ENCODE measurements at places on chromosomes 13 and 19. TPM values are rescaled to one million over a fixed set of nuclear protein-coding genes. Genes with fewer than 3 reads are reported as not detected.

- no peak for DNase-seq
Measured at GRCh38 chr13:33111414-33112110, 95.3 kb downstream of the KL start.

GRCh38 chr19:36849701-36850558 lies 746 bp upstream of the ZNF345 start:
- peak; percentile 96 for DNase-seq

DNA sequence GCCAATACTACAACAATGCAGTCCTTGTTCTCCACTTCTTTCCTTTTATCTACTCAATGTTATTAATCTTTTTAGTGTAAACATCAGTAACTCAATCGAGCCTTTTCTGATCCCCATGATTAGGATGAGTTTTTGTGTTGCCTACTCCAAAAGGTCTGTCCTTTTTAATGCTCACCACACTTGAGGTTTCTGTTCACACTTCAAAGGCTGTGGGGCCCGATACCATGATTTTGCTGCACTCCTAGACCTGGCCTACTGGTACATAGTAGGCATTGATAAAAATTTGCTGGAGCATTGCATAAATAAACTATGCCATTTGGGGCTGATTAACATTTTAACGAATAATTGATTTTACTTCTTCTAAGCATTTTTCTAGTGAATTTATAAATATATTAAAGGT lies 125.4 kb upstream of the KLF12 start:
- no peak for DNase-seq

DNA sequence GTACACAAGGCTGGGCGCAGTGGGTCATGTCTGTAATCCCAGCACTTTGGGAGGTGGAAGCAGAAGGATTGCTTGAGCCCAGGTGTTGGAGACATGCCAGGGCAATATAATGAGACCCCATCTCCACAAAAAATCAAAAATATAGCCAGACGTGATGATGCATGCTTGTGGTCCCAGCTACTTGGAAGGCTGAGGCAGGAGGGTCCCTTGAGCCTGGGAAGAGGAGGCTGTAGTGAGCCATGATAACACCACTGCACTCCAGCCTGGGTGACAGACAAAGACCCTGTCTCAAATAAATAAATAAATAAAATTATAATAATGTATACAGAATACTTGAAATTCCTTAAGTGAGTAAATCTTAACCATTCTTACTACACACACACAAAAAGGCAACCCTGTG lies 127.7 kb downstream of the SPRY2 start:
- no peak for DNase-seq

GRCh38 chr13:22765547-22765946 lies 415.2 kb upstream of the SGCG start:
- no peak for DNase-seq

DNA sequence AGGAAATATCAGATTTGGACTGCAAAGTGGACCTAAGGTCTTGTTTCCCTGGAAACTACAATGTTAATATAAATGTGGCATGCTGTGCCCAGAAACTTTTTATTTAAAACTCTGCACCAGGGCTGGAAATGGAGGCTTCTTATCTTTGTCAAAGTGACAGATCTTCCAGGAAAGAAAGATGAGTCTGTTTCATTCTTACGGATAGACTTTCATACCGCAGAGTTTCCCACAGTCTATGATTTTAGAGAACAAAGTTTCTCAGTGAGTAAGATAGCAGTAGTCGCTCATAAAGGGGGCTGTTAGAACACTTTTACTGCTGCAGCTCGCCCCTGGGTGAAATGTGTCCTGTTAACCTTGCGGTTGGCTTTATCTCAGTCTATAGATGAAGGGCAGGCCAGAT lies 6.7 kb downstream of the CLEC11A start:
- DNase-seq: no peak

- DNase-seq: peak; percentile 88
Measured at GRCh38 chr19:48501494-48502349, 9.9 kb downstream of the LMTK3 start.

GRCh38 chr13:41746259-41746658 lies 214.7 kb downstream of the VWA8 start:
- DNase-seq: no peak

DNA sequence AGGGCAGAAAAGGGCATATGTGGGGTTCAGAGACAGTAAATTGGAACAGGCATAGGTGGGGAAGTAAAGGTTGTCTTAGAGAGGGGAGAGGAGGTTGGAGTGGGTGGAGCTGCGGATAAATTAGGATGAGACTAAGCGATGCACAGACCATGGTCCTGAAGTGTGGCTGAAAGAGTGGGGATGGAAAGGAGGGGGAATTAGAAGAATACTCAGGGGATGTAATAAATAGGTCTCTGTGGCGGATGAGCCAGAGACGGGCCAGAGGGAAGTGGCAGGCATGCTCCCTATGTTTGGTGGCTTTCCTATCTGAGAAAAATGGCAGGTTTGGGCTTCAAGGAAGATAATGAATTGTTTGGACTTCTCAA lies 123.4 kb downstream of the OLFM4 start:
- no peak for DNase-seq

DNA sequence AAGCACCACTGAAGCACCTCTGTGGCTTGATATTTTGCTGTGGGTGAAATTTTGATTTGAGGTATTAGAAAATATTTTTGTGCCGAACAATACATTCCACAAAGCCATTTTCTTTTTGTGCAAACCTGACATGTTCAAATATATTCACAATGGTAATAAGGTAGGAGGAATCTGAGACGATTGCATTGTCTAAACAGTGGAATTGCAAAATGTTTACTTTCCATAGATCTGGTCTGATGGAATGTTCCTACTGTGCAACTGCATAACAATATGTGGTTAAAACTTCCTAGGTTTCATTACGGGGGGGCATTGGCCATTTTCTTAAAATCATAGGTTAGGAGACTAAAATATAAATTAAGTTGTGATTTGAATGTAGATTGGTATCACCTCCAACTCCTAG lies 42.7 kb upstream of the AKAP11 start:
- no peak for DNase-seq

TSSK6 gene
- total RNA-seq: 1.4 TPM

DNA sequence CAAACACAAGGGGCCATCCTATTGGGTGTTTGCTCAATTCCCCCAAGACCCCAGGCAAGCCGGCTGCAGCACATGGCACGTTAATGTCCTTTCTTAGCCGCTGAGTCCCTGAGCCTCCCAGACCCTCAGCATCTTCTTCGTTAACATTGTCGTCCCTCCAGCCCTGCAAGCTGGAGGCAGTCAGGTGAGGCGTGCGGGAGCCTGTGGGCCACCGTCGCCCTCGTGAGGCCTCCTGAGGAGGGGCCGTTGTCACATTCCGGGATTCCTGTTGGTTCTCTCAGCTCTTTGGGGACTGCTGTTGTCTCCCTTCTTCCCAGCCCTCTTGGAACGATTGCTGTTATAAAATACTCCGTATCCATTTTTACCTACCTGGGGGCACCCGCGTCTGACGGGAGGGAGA lies 140.6 kb downstream of the KDM4B start:
- no peak for DNase-seq

DNA sequence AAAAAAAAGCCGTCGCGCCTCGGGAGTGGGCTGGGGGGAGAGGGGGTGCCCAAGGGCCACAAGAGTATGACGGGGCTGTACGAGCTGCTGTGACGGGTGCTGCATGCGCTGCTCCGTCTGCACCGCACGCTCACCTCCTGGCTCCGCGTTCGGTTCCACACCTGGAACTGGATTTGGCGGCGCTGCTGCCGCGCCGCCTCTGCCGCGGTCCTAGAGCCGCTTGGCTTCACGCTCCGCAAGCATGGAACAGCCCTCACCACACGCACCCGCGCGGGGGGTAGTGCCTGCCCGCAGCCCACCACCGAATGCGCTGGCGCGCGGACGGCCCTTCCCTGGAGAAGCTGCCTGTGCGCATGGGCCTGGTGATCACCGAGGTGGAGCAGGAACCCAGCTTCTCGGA lies 18.8 kb downstream of the C1QTNF9 start:
- DNase-seq: no peak

DNA sequence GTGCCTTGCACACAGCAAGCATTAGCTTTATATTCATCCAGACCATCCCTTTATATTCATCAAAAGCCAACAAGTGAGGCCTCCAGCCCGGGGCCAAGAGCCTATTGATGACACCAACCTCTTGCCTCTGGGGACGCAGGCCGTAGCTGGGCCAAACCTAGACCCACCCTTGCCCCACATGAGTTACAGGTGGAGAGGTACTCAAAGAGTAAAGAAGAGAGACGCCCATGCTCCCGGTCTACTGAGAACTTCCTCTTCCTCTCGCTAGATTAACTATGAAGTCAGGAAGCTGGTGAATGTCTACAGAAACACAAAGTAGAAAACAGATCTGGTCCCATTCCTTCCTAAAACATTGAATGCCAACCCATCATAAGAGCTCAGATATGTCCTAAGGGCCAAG lies 3.8 kb upstream of the MLNR start:
- DNase-seq: peak; percentile 50

GRCh38 chr19:2487842-2488241 lies 11.9 kb downstream of the GADD45B start:
- peak; percentile 52 for DNase-seq

DNA sequence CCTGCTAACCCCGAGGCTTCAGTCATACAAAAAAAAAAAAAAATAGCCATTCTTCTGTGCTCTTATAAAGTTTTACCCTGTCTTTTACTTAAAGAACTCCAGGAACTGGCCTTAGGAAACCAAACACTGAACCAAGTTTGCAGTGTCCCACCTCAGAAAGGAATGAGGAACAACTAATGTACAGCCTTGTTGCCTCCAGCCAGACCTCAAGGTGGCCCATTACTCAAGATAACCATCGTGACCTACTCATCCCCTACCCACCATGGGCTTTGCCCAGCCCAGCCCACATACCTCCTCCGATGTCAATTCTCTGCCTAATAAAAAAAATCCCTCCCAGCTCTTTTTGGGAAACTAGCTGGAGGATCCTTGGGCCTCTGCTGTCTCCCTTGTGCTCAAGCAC lies 133.2 kb downstream of the STARD13 start:
- DNase-seq: no peak

DNA sequence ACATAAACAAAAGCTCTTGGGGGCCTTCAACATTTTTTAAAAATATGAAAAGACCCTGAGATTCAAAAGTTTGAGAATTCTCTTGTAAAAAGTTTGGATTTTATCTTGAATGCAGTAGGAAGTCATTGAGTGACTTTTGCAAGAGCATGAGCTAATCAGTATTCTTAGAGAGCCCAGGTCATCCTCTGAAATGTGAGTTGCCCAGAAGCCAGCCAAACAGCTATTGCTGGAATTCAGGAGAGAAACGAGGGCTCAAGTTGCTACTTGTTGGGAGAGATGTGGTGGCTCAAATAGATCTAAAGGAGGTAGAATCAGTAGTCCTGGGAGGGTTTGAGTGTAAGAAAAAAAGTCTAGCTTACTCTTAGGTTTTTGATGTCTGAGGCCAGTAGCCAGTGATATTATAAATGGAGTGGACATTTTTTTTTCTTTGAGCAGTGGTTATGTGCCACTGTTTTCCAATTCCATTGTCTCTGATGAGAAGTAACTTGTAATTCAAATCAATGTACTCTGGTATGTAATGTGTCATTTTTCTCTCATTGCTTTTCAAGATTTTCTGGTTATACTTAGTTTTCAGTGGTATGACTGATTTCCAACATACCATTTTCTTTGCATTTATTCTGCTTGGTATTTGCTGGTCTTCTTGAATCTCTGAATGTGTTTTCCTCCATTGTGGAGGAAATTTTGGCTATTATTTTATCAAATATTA lies 30.7 kb downstream of the LMO7 start:
- DNase-seq: no peak

DNA sequence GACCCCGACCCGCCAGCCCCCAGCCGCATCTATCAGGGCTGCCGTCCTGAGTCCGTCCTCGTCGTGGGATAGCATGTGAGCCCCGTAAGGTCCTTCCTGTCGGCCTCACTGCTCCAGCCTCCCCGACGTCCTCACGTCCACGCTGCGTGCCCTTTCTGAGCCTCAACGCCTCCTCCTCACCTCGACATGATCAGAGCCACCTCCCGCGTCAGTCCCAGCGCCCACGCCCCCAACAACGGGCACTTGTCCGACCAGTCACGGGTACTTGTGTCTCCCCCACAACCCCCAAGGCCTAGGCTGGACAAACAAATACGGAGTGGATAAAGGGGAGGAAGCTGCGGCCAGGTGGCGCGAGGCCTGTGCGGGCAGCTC lies 665 bp downstream of the ZNF497 start:
- DNase-seq: no peak

PLEKHA4 gene
- total RNA-seq: 37.3 TPM

TTC9B gene
- total RNA-seq: not detected

GRCh38 chr13:34571716-34572115 lies 370.4 kb upstream of the NBEA start:
- DNase-seq: no peak

- DNase-seq: no peak
Measured at GRCh38 chr13:94061301-94061700, 418.2 kb downstream of the DCT start.

GRCh38 chr19:369256-369655 lies 24.7 kb upstream of the MIER2 start:
- no peak for DNase-seq

GRCh38 chr13:97537110-97537509 lies 103.1 kb downstream of the RAP2A start:
- no peak for DNase-seq

GRCh38 chr13:50589651-50590054 lies 253.8 kb downstream of the DLEU7 start:
- no peak for DNase-seq

CYP4F12 gene
- 3.8 TPM for total RNA-seq

- no peak for DNase-seq
Measured at GRCh38 chr19:13881251-13881691, 4.3 kb downstream of the NANOS3 start.

- peak; percentile 80 for DNase-seq
Measured at GRCh38 chr19:51702103-51702824, 9.1 kb downstream of the SPACA6 start.

DNA sequence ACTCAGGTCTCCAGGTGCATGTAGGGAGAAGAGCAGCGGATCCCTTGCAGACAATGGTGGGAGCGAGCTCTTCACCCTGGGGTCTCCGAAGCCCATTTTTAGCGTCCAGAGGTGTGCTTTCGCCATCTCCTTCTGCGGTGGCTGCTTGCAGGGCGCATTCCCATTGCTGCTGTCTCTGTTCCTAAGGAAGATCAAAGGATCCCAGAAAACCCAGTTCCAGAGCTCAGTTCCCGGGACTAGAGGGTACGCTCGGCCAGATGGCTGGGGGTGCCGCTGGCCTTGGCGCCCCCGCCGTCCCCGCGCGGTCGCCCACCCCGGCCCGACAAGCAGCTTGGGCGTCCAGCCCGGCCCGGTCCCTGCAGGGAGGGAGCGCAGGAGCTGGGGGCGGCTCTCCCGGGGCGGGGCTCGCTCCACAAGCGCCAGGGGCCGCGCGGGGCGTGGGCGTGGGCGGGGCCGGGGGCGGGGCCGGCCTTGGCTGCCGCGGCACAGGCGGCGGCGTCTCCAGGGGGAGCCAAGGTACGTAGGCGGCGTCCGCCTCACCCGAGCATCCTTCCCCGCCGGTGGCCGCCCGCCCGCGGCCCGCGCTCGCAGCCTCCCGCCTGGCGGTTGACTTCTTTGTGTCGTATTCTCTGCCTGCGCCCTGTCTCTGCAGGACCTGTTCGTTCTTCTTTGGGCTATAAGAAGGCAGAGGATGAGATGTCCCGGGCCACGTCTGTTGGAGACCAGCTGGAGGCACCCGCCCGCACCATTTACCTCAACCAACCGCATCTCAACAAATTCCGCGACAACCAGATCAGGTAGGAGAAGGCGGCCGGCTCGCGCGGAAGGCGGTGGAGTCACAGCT lies 96.8 kb downstream of the ATP8A2 start:
- DNase-seq: peak; percentile 15

- DNase-seq: no peak
Measured at GRCh38 chr19:17296273-17296672, 7.0 kb downstream of the ABHD8 start.

SMIM24 gene
- total RNA-seq: not detected

GRCh38 chr19:19538785-19539166 lies 711 bp downstream of the CILP2 start:
- DNase-seq: no peak
